ENCODE measurements at places on chromosomes 4 and X. TPM values are rescaled to one million over a fixed set of nuclear protein-coding genes. Genes with fewer than 3 reads are reported as not detected.

CXorf49 gene
- not detected for total RNA-seq

ASB11 gene
- total RNA-seq = not detected

TLR7 gene
- not detected for total RNA-seq

MAGEB17 gene
- not detected for total RNA-seq

EIF1AX gene
- total RNA-seq = 50.4 TPM

ZNF157 gene
- total RNA-seq = 0.11 TPM

DDIT4L gene
- 0.03 TPM for total RNA-seq

EDA2R gene
- total RNA-seq = 2.7 TPM

TASL gene
- total RNA-seq = not detected

Measured in A375 (cell line).